HT-29 (cell line): ENCODE measurements at places on chromosomes 5 and 9. TPM values are rescaled to one million over a fixed set of nuclear protein-coding genes. Genes with fewer than 3 reads are reported as not detected.

DNA sequence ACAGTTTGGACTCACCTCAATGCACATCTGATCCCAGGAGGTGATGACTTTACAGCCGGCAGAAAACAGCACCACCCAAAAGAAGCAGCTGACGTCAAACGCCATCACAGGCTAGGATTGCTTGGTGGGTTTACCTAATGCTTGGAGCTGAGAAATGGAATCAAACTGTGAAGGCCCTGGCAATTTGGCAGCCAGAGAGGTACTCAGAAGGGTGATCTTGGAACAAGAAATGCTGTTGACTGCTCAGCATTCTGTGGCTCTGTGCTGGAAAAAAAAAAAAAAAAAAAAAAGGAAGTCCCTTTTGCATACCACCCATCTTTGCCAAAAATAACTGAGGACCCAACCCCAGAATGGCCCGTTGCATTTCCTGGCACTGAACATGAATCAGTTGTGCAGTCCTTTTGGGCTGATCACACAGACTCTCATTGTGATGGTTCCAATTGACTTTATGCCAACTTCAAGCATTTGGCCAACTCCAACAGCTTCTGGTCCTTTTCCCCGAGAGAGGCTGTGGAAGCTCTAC is at the start of gene CD180:
CD180 (minus strand) TSS at position 263 of the 523 bp plus-strand sequence; CDS start at position 105, 158 bp downstream.
- DNase-seq: no peak

DNA sequence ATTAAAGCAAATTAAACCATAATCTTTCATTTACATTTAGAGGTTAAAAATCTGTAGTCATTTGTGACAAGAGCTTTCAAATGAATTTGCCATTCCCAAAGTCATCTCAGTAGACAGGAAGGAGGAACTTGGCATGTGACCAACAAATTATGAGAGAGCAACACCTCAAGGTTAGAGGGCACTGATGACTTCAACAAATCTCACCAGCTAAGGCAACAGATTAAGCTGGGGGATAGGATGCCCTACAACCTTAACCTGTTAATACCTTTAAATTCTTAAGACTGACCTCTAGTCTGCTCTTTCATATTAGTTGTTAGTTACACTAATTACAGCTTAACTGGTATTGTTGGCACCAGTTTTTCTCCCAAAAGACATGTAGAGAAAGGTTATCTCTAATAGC is 18.4 kb downstream of the POU5F2 start:
- DNase-seq: peak; percentile 54

- DNase-seq: no peak
Measured at GRCh38 chr9:80501635-80502034, 929.9 kb downstream of the TLE4 start.

The ZNF883 gene
- total RNA-seq: not detected in 2 replicates

GRCh38 chr9:132244582-132245455 is 83.0 kb downstream of the NTNG2 start:
- DNase-seq: no peak

DNA sequence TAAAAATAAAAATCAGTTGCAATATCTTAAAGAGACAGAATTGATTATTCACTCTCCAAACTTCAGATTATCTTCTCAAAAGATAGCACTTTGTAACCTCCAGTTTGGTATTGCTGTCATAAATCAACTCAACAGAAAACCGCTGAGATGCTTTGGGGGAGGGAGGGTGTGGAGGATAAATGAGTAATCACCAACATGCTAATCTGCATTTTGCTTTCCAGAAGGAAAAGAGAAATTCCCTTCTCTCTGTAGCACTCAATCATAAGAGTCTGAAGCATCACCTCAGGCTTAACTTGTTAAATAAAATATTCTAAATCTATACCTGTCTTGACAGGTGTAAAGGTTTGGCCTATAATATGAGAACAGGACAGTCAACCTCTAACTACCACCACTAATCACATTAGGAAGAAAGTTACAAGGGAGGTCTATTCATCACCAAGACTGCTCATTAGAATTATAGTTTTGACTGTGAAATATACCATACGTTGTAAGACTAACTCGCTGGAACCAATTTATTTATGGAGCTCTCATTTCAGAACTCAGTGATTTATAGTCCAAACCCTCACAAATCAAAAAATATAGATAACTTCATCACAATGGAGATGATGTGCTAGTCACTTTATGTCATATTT is 89.0 kb downstream of the PIK3R1 start:
- DNase-seq: no peak

DNA sequence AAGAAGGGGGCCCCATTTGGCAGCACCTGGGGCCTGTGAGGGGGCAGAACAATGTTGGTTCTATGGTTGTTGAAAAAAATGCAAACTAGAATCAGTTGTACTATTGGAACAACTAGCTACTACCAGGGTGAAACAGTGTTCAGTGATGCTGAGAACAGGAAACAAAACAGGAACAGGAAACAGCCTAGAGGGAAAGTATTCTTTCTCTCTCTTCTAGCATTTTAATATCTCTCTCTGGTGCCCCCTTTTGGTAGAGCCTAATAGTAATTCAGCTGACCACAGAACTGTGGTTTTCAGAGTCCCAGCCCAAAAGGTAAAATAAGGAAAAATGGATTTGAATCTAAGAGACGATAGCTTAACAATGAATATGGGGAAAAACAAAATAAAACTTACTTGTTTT is 138.0 kb upstream of the KCNN2 start:
- DNase-seq: peak; percentile 76

The LHX3 gene
- not detected in 2 replicates for total RNA-seq

- no peak for DNase-seq
Measured at GRCh38 chr9:75788006-75788634, 102.4 kb upstream of the PCSK5 start.

The SLC34A3 gene
- total RNA-seq: 0.15 TPM in 1 of 2 replicates, not detected in the other

- no peak for DNase-seq
Measured at GRCh38 chr9:134317790-134318414, 8.4 kb upstream of the RXRA start.

GRCh38 chr5:135395866-135396265 is 3.2 kb downstream of the MACROH2A1 start:
- no peak for DNase-seq

DNA sequence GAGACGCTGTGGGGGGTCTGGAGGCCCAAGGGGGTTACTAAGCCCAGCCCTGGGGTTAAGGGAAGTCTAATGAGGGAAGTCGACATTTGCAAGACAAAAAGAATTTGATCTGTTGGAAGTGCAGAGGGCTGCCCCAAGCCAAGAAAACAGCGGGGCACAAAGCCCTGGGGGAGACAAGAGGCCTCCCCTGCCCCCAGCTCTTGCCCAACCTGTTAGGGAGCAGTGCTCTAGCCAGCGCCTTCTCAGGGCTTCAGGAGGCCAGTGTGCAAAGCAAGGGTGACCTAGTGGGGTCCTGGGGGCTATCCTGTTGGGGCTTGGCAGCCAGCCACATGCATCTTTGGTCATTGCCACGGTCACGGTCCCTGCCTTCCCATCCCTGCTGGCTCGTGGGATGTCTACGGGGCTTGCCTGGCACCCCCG is 25.2 kb downstream of the GFI1B start:
- no peak for DNase-seq

The NXNL2 gene
- total RNA-seq: not detected in 2 replicates

- no peak for DNase-seq
Measured at GRCh38 chr5:22787398-22787797, 65.7 kb downstream of the CDH12 start.

DNA sequence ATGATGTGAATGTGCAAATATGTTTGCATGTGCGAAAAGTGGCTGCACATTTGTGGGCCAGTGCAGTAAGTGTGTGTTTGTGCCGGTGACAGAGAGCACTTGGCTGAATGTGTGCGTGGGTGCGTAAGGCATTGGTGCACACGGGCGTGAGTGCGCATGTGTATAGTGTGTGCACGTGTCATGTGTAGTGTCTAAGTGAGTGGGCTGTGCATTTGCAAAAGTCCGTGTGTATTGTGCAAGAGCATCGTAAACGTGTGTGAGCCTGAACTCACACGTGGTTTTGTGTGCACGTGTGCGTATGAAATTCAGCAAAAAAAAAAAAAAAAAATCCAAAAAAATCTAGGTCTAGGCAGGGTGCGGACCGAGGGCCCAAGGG is 6.5 kb upstream of the EBF1 start:
- DNase-seq: no peak

DNA sequence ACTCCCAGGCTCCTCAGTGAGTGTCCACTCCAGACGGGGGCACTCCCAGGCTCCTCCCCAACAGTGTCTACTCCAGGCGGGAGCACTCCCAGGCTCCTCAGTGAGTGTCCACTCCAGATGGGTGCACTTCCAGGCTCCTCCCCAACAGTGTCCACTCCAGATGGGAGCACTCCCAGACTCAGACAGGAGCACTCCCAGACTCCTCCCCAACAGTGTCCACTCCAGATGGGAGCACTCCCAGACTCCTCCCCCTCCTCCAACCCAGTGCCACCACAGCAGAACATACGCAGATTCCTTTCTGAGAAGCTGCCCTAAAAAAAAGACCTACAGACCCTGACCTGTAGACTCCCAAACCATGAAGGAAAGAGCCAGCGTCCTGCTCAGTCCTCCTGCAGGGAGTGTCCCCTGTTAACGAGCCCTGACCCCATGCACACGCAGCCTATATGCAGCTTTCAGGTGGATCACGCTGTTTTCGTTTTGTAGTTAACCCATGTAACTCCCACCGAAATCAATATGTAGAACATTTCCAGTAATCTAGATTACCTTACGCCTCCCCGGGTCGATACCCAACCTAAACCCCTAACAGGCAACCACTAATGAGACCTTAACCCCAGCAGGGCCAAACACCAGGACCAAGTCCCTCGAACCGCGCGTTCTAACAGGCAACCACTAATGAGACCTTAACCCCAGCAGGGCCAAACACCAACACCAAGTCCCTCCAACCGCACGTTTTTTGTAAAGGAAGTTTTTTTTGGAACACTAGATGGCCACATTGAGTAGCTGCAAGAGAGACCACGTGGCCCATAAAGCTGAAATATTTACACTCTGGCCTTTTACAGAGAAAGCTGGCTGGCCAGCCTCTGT is 15.7 kb downstream of the PNPLA7 start:
- DNase-seq: peak; percentile 73

The OR1Q1 gene
- not detected in 2 replicates for total RNA-seq

DNA sequence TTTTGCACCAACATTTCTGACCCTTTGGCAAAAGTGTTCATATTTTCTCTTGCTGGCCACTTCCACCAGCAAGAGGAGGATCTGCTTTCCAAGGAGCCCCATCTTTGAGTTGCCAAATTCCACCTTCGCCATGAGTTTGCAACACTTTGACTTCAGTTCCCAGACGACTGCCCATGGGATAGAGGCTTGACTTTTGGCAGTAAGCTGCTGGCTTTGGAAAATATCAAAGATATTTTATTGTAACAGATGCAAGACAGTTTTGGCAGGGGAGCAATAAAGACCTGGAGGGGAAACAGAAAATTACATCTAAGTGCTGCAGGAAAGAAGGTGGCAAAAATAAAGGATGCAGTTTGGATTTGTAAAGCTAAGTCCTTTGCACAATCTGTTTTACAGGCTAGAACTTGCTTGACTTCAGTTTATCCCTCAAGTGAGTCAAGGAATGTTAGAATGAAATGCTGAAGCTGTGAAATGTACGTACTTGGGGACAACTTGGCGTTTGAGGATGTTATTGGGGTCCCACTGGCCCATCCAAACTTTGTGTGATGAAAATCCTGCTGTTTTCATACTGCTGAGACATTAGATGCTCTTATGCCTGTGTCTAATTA is 232.9 kb downstream of the GOLPH3 start:
- DNase-seq: no peak

- DNase-seq: no peak
Measured at GRCh38 chr5:72167804-72168203, 60.5 kb downstream of the MAP1B start.

GRCh38 chr5:71475788-71476384 is 20.4 kb downstream of the BDP1 start:
- DNase-seq: peak; percentile 38

The PRLR gene
- total RNA-seq: 8.2 and 9.1 TPM in 2 replicates

GRCh38 chr5:83009408-83009807 is 67.8 kb downstream of the TMEM167A start:
- DNase-seq: no peak

The SOX30 gene
- total RNA-seq: 0.15 and 0.37 TPM in 2 replicates

DNA sequence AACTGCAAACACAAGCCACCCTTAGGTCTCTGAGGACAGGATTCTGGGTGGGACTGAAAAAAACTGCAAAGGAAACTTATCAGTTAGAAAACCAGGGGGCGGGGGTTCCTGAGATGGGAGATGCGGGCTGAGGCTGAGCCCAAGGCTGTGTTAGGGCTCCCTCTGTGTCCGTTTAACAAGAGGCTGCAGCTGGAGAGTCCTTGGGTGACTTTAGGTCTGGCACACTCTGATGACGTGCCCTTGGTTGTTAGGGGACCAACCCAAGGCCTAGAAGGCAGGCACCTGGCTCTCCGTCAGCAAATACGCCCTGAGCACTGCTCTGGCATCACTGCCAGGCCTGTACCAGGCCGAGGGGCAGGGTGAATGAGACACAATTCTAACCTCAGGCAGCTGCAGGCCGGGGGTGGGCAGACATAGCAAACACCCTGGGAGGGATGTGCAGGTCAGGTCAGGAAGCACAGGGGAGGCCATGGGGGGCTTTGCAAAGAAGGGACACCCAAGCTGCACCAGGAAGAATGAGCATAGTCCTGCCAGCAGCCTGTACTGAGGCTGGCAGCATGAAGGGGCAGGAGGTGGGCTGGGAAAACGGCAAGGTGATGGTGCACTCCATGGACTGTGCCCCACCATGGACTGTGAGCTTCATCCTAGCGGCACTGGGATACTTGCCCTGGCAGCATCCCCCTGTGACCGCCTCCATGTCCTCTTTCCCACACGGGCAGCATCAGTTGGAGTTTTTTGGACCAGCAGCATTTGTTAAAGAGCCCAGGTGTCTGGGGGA is 137.9 kb downstream of the GABBR2 start:
- DNase-seq: no peak

The GRM6 gene
- total RNA-seq: not detected in 2 replicates

DNA sequence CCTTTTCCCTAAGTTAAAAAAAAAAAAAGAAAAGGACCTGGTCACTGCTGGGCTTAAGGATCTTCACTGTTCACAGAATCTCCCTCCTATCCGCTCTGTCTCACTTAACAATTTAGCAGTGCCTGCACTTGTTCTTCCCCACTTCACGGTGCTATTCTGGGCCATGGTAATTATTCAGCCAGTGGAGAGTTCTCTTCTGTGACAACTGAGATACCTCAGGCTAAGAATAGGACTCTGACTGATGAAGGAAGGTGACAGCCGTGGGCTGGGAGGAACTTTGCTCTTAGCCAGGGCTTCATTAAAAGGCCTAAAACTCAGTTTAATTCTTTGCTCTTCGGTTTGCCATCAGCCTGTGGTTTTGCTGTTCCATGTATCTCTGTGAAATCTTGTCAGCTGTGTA is 51.9 kb upstream of the ENTREP1 start:
- no peak for DNase-seq

DNA sequence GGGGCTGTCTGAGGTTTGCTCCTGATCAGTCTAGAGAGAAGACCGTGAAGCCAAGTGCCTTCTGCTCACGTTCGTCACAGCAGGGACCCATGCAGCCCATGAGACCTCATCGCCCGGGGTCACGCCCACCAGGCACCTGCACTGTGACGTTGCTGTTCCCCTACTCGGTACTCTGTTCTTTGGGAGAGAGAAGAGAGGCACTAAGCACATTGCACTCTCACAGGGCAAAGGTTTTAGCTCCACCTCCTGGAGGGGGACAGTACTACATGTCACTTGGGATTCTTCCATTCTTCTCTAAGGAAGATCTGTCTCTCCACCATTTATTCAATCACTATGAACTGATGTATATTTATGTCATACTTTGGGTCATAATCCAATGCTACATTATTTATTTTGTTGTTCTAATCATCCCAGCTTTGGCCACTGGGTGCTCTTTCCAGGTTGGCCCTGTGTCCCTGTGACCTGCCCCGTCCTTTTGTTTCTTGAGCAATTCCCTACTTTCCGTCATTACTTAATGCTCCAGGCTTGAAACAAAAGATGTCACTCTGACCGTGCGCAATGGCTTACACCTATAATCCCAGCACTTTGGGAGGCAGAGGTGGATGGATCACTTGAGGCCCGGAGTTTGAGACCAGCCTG is 31.4 kb upstream of the BRD3 start:
- peak; percentile 88 for DNase-seq

The BTNL9 gene
- total RNA-seq: 32.4 and 36.7 TPM in 2 replicates
